ENCODE measurements at places on chromosomes 16 and 17.

DNA sequence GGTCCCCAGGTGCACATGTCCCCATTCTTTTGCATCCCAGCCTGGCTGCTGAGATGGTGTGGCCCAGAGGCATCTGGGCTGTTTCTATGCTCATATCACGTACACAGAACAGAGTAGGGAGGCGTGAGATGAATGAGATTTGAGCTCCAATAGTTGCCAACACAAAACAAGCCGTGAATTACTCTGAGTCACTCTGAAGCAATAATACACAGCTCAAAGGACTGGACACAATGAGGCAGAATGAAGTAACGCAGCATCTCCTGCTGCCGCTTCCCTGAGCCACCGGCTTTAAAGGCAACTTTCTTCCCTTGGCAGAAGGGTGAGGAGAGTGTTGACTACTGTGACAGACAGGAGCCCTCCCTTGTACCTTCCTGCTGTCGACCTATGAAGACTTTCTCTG, 33.9 kb upstream of the CLEC18B start:
- peak; percentile 43 for DNase-seq

GRCh38 chr16:80203821-80204220, 337.0 kb upstream of the DYNLRB2 start:
- DNase-seq, result peak; percentile 33

- DNase-seq, result no peak
Measured at GRCh38 chr16:70434484-70435260, 4.2 kb downstream of the ST3GAL2 start.

DNA sequence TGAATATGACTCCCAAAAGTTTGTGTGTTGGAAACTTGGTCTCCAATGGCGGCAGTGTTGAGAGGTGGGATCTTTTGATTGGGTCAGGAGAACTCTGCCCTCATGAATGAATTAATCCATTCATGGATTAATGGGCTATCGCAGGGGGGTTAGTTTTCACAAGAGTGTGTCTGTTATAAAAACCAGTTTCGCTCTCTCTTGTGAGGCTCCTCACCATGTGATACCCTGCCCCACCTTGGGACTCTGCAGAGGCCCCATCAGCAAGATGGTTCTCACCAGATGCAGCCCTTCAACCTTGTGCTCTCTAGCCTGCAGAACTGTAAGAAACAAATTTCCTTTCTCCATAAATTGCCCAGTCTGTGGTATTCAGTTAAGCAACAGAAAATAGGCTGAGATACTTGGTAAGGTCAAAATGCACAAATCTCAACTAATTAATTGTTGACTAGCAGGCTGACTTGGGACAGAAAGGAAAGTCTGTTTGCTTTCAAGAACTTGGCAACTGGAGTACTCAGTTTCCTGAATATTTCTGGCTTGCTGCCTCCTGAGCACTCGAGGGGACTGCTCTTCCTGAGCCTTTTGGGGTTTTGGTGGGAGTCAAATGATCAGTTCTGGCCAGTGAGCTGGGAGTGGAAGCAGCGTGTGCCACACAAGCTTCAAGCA, 13.8 kb upstream of the CCL17 start:
- DNase-seq, result no peak

DNA sequence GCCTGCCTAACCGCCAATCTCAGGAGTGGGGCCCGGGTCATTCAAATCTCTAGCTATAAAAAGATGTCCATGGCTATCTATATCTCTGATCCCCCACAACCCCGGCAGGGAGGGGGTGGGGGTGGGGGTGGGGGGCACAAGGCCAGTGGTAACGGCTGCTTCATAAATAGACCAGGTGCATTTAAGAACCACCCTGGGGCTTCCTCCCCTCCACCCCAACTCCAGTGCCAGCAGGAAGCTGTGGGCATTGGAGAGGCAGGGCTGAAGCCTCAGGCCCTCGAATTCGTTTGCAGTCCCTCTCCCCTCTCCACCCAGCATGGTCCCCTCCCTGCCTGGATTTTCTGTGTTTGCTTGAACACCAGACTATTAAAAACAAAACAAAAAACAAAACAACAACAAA, 56.0 kb downstream of the RAP1GAP2 start:
- DNase-seq, result no peak

GRCh38 chr17:17109907-17110306, 67.7 kb downstream of the MPRIP start:
- DNase-seq, result peak; percentile 23

- no peak for DNase-seq
Measured at GRCh38 chr16:57606847-57607501, 21.5 kb upstream of the ADGRG1 start.

DNA sequence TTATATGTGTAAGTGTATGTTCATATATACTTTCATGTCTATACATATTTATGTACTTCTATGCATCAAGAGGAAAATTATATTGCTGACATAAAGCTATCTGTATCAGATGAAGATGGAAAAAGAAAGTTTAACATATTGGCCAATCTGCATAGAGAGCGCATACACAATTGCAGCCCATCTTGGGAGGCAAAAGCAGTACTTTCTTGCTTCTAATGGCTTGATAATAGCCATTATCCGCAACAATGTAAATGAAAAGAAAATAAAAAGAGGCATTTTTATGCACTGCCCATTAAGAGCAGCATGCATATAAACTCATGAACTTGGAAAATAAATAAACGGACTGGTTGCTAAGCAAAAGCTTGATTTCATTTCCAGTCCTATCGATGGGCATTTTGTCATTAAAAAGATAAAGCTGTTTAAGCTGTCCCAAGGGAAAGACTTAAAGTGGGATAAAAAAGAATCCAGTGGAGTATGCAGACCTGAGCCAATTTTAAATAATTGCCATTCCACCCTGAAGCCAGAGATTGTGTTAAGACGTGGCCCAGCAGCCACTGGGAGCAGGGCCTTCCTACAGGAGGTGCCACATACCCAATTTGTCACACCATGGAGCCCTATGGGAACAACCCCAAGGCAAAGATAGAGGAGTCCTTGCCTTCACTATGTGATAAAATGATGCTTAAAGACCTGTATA, 183.6 kb upstream of the CDH11 start:
- DNase-seq, result no peak

- DNase-seq, result no peak
Measured at GRCh38 chr17:64920419-64921172, 1.3 kb upstream of the LRRC37A3 start.

GRCh38 chr16:85579191-85579590, 33.9 kb upstream of the GSE1 start:
- DNase-seq, result no peak

DNA sequence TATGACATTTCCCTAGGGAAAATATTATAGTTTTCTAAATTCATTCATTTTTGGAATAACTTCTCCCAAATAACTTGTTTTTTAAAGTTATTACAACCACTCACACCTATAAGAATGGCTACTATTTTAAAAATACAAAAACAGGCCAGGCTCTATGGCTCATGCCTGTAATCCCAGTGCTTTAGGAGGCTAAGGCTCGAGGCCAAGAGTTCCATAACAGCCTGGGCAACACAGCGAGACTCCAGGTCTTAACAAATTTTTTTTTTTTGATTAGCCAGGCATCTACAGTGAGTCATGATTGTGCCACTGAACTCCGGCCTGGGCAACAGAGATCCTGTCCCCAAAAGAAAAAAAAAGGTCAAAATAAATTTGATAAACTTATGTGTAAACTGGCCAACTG, 43.6 kb upstream of the YPEL2 start:
- DNase-seq, result no peak

GRCh38 chr16:62545039-62545438, 508.8 kb upstream of the CDH8 start:
- no peak for DNase-seq

- DNase-seq, result no peak
Measured at GRCh38 chr17:10052106-10052813, 146.1 kb downstream of the GAS7 start.

- no peak for DNase-seq
Measured at GRCh38 chr17:83067071-83067717, 12.2 kb upstream of the METRNL start.

- peak; percentile 59 for DNase-seq
Measured at GRCh38 chr16:67430977-67431774, at the start of gene HSD11B2. HSD11B2 (plus strand) TSS chr16:67431121; CDS start chr16:67431249, 128 bp downstream.
